ENCODE measurements at places on chromosomes 5 and 9.

DNA sequence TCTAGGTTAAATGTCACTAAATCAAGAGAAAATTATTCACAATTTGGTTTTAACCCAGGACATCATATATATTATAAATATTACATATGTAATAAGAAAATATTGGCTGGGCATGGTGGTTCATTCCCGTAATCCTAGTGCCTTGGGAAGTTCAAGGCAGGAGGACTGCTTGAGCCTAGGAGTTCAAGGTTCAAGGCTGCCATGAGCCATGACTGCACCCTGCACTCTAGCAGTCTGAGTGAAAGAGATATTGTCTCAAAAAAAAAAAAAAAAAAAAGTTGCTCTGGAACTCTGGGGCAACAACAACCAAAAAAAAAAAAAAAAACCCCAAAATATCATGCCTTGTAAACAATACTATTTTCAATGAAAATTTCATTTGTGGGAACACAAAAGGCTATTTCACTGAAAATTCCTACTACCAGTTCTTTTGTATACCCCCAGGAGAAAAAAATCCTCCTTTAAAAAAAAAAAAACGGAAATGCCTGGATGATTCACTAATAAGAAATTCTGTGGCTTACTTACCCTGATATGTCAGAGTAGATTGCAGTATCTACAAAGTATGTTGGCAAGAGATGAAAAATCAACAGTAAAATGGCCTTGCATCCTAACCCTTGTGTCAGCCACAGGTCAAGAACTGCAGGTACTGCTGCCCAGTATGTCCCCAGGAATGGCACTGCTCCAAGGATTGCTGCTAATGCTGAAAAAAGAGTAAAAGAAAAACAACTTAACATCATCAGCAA is 22.6 kb upstream of the CTNNAL1 start:
- no peak for DNase-seq

GRCh38 chr5:65390208-65390607 is 91.5 kb downstream of the ADAMTS6 start:
- no peak for DNase-seq

- no peak for DNase-seq
Observed at GRCh38 chr5:101278011-101278687, 375.1 kb upstream of the ST8SIA4 start.

- DNase-seq = peak; percentile 14
Observed at GRCh38 chr5:143359869-143360268, 43.6 kb downstream of the NR3C1 start.

- DNase-seq = no peak
Observed at GRCh38 chr5:103353581-103353980, 95.0 kb downstream of the MACIR start.

DNA sequence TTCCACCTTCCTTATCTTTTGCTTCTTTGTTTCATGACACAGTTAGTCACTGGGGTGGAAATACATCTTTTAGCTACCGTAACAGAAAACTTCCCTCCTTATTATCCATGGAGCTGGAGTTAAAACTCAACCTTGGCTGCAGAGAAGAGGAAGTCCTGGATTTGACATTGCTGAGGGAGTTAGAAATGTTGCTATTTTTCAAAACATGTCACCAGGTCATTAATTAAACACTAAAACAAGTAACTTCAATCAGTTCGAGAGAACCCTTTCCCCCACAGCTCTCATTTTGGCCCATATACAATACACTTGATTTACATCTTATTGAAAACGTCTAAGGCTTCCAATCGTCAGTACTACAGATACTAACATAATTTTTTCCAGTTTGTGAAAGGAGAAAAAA is 237.9 kb upstream of the CD180 start:
- no peak for DNase-seq

DNA sequence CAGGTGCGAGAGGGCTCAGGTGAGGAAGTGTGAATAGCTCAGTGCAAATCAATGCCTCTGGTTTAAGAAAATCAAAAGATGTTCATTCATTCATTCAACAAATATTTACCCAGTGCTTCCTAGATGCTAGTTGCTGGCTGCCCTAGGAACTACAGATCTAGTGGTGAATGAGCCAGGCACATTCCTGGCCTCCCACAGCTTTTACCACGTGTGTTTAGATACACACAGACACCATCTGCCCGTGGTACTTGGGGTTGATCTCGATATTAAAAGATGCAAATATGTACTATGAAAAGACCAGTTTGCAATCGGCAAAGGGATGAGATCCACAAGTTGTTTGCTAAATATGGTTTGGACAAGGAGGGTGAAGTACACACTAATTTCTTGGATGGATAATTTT is 78.2 kb downstream of the GTF3C4 start:
- DNase-seq = no peak

DNA sequence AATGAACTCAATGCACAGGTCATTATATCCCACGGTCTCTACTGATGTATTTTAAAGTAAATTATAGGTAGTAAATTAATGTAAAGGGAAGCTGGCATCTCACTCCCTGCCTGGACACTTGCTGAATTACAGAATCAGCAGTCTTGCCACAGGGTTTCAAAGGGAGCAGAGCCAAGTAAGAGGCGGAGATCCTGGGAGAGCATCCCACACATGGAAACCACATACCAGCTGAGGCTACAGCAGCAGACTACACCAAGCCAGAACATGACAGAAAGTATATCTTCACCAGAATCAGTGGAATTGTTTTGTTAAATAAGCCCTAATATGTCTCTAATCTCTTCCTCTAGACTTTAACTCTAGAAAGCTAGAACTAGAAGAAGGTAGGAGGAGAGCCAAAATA is 1689.2 kb upstream of the WWC1 start:
- no peak for DNase-seq

DNA sequence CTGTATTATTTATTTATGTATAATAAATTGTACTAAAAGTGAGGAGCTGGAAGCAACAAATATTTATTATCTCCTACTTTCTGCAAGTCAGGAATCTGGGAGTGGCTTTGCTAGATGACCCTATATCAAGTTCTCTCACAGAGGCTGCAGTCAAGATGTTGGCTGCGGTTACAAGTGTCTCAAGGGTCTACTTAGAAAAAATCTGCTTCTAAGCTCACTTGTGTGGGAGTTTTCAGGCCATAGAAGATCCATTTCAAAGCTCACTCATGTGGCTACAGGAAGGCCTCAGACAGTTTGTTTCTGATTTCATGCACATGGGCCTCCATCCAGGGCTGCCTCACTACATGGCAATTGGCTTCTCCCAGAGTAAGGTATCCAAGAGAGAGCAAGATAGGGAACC is 551.1 kb downstream of the CAAP1 start:
- no peak for DNase-seq

- DNase-seq = no peak
Observed at GRCh38 chr9:81317223-81317622, 372.1 kb downstream of the TLE1 start.

- DNase-seq = no peak
Observed at GRCh38 chr5:94562327-94562971, 56.0 kb downstream of the KIAA0825 start.

DNA sequence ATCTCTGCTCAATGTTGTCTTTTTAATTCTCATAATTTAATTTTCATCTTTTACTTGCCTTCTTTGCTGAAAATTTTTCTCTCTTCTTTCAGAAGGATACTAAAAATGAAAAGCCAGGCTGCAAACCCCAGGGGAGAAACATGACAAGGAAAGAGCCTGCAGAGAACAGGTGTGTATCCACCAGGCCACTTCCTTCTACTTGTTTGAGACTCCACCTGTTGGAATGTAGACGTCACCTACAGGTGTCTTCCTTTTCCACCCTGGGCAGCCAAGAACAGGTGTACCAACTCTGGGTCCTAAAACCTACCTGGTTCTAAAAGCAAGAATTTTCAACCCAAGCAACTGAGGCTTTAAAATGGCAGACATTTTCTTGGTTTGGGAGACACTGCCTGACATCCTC is 166.8 kb downstream of the ATP10B start:
- DNase-seq = no peak

- no peak for DNase-seq
Observed at GRCh38 chr5:97046270-97046982, 96.0 kb downstream of the LIX1 start.

DNA sequence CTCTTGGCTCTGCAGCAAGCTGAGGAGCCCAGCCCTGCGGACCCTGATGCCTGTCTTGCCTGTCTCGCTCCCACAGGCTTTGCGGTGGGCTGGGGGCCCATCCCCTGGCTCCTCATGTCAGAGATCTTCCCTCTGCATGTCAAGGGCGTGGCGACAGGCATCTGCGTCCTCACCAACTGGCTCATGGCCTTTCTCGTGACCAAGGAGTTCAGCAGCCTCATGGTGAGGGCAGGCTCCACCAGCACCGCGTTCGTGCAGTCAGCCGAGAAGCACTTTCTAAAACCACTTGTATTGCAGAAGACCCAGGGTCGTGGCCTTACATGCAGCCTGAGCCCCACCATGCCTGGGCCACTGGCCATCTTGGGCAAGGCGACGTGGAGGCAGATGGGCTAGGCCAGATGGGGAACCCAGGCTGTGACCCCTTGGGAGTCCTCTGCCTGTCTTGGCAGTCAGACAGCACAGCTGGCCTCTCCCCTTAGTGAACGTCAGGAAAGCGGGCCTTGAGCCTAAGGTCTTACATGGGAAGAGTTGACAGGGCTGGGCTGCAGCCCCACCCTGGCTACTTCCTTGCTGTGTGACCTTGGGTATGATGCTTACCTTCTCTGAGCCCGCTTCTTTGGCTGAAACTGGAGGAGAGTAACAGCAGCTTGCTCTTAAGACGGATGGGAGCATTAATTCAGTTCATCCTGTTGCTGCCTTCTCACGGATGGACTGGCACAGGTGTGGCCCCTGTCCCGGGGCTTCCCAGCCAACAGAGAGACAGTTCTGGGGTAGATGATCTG is 8.6 kb downstream of the SLC2A8 start:
- no peak for DNase-seq

DNA sequence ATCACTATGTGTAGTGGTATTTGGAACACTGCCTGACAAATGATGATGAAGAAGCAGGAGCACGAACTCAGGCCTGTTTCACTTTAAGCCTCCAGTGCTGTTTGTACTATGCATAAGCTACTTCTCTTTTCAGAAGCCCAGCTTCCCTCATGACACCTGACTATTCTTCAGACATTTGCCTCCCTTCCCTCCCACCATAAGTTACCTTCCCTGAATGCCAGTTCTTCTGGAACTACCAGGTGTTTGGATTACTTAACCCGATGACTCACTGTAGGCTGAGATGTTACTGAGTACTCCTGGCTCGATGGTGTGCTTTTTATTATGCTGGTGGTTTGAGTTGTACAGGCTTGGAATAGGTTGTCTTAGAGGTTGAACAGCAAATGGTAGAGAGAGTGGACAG is 180.0 kb downstream of the SPATA31D1 start:
- DNase-seq = no peak
